NCI-H774 (cell line): ENCODE measurements at places on chromosomes 13 and 19.

GRCh38 chr13:97342936-97343335 lies 91.0 kb upstream of the RAP2A start:
- no peak for DNase-seq

- DNase-seq: no peak
Observed at GRCh38 chr13:82698941-82699340, 1183.3 kb downstream of the SLITRK1 start.

DNA sequence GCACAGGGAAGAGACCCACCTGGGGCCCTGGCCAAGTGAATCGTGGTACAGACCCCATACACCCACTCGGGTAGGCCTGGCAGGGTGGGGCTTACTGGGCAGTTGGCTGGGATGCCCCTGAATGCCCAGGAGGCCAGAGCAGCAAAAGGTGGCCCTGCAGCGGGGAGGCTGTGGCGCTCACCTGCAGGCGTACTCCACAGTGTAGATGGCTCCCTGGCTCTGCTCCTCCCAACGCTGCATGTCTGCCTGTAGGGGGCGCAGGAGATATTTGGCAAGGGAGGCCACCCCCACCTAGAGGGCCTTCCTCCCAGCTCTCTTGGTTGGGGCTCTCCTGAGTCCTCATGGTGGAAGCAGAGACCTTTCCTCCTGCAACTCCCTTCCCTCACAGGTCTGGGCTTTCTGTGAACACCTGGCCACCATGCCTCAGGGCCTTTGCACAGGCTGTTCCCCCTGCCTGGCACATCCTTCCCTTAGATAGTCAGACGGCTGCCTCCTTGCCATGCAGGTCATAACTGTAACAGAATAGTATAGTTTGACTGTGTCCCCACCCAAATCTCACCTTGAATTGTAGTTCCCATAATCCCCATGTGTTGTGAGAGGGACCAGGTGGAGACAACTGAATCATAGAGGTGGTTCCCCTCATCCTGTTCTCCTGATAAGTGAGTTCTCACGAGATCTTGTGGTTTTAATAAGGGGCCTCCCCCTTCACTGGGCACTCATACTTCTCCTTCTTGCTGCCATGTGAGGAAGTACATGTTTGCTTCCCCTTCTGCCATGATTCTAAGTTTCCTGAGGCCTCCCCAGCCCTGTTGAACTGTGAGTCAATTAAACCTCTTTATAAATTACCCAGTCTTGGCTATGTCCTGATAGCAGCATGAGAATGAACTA lies 5.9 kb downstream of the BORCS8 start:
- DNase-seq: peak; percentile 19

DNA sequence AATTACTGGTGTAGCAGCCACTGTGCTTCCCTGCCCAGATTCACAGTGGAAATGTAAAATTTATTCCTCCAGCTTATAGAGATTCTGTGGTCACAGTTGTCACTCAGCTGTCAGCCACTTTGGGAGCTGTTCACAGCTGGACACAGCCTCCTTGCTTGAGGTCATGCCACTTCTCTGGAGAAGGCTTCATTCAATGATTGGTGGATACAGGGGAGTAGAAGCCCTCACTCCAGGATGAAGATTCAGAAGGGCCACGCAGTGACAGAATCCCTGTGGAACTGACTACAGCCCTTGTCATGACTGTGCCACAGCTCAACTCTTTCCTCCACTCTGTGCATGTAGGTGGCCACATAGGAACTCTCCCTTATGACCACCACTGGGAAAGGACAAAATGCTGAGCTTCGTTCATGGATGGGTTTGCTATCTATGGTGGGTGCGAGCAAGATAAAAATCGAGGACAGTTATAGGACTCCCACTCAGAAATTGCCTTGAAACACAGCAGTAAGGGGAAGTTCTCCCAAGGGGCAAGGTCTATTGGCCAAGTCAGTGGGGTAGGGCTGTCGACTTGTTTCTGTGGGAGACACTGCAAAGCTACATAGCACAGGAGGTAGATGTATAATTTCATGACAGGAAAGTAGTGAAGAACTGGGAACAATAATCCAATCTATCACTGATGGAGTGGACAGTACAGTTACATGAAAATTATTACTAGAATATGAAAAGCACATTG lies 98.7 kb downstream of the CCNA1 start:
- no peak for DNase-seq

GRCh38 chr13:92913840-92914239 lies 312.8 kb upstream of the GPC6 start:
- no peak for DNase-seq

- no peak for DNase-seq
Observed at GRCh38 chr13:29589967-29590366, 5.5 kb downstream of the SLC7A1 start.

- DNase-seq: peak; percentile 40
Observed at GRCh38 chr19:21474671-21475181, 30.7 kb upstream of the ZNF429 start.

DNA sequence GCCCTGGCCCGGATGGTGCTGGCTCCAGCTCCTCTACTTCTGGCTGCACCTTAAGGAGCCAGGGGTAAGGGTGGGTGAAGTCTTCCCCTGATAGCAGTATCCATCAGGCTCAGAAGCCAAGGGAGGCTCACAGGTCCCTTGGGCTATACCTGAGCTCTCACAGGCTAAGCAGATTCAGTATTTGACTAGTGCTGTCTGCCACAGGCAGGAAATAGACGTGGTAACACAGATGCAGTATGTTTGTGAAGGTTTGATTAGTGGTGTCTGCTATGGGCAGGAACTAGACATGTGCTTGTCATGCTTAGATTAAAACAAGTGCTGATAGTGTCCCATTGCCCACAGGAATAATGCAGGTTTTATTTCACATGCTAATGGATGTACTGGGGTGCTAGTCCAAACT lies 4.0 kb downstream of the SYT5 start:
- DNase-seq: no peak
